ENCODE measurements at places on chromosomes 12 and 14.

DNA sequence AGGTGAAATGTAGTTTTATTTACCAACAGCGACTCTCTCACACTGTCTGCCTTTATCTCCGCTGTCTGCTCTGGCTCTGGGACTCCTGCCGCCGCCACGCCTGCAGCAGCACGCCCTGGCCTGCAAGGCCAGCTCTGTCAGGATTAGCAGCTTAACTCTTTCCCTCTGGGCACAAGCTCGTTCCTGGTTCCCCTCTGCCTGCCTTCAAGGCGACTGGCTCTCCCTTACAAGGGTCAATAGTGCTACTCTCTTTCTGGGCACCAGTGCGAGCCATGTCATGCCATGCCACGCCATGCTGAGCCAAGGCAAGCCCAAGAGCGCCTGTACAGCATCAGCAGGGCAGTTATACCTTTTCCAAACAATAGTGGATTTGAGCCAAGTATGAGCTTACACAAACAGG lies 3.6 kb upstream of the CLEC2B start:
- DNase-seq, result no peak

DNA sequence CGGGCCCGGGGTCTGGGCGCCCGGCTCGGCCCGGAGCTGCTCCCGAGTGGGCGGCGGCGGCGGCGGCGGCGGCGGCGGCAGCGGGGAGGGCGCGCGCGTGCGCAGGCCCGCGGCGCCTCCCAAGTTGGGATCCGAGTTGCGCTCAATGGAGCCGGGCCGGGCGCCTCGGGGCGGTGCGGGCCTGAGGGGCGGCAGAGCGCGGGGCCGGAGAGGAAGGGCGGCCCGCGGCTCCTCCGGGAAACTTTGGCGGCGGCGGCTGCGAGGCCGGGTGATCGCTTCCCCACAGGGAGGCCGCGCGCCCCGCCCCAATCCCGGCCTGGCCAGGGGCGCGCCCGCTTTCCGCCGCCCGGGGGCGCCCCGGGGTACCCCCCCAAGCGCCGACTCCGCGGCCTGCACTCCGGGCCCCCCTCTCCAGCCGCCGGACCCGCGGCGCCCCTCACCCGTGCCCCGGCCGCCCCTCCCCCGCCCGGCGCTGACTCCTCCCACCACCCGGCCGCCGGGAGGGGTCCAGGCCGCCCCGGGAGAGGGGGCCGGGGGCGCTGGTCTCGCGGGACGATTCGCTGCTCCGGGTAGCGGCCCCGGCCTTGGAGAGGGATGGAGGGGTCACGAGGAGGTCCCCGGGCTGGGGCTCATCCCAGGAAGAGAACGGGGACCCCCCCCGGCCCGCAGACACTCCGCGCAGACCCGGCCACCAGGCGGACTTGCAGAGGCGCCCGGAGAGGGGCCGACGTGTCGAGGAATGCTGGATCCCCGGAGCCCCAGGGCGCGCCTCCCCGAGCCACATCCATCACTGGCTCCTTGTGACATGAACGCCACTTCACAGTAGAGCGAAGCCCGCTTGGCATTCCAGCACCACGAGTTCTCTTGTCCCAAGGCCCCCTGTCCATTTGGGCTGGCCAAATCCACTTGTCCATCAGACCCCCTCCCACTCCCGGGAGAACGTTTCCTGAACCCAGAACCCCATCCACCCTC lies at the start of gene RILPL1:
TSS of gene RILPL1 (minus strand) at position 48 of the 972 bp plus-strand sequence. CDS start 237 bp downstream, outside the sequence.
- peak; percentile 66 for DNase-seq

DNA sequence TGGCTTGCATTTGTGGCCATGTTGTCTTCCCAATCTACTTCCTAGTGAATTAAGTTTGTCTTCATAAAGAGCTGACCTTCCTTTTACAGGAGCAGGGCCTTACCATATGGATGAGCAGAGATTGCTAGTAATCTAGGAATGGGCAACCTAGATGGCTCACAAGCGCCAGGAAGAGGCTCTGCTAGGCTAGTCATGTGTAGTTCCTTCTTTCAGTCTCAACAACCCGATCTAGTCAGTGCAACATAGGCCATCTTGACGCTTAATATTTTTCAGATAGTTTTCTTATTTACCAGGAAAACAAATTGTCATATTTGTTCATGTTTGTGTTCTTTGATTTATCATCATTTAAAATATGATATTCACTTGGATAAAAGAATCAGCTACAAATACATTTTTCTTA lies 48.2 kb upstream of the TPH2 start:
- no peak for DNase-seq

- DNase-seq, result no peak
Measured at GRCh38 chr12:31773867-31774266, 45.0 kb upstream of the AMN1 start.

- DNase-seq, result peak; percentile 76
Measured at GRCh38 chr12:81077686-81078441, at the start of gene ACSS3. Gene ACSS3, plus strand, starts transcription at chr12:81078079. Its CDS starts 42 bp downstream, at chr12:81078121.

GRCh38 chr12:110223777-110224378 lies 57.2 kb upstream of the ATP2A2 start:
- no peak for DNase-seq
